Right lobe of liver (tissue), 6 donors: ENCODE measurements at places on chromosomes 7 and 10.

- peak; percentile 87 for DNase-seq
Measured at GRCh38 chr10:100998183-100998990, 1.2 kb upstream of the LZTS2 start.

DNA sequence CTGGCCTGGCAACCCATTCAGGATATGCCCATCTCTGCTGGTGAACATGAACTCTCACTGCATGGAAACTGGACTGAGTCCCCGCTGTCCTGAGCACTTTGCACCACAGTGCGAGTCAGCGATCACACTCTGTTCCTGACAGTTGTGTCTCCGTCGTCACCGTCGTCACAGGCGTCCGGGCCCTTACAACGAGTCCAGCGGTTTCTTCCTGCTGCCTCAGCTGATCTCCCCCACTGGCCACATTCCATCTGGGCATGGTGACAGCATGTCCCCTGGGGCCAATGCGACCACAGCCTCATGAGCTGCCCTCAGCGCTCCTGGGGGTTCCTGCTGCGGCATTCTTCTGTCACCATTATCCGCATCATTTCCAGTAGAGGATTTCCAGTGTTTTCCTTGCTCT, 76.8 kb upstream of the KLF6 start:
- no peak for DNase-seq

GRCh38 chr10:106175760-106176377, 988.6 kb downstream of the SORCS1 start:
- no peak for DNase-seq

GRCh38 chr7:25360451-25360850, 132.2 kb upstream of the NPVF start:
- DNase-seq = no peak

DNA sequence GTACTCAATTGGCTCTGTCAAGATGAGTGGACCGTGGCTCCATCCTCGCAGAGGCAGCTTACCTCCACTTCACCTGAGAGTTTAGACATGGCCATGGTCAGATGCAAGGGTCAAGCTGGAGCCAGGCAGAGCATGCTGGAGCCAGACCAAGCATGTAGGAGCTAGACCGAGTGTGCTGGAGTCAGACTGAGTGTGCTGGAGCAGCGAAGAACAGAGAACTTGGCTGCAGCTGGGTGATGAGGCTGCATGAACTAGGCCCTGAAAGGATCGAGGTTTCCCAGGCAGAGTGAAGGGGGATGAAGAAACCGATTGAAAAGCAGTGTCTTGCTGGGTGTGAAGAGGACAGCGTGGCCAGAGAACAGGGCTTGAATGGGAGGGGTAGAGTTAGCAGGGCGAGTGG, 86.1 kb downstream of the MKI67 start:
- no peak for DNase-seq

DNA sequence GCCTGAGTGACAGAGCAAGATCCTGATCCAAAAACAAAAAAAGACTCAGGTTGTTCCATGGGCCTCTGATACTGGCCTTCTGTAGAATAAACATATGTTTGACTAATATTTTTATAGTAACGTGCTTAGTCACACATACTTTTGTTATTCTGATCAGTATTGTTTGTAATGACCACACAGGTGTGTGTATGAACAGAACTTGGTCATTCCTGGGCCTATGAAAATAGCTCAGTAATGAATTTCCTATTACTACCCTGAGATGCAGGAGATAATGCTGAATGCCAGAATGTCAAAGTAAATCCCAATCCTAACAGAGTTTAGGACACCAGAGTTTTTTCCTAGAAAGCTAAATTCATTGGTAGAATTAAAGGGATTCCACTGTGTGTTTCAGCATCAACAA, 108.7 kb downstream of the DOCK4 start:
- DNase-seq = no peak

GRCh38 chr7:20146451-20146850, 70.7 kb downstream of the MACC1 start:
- no peak for DNase-seq

DNA sequence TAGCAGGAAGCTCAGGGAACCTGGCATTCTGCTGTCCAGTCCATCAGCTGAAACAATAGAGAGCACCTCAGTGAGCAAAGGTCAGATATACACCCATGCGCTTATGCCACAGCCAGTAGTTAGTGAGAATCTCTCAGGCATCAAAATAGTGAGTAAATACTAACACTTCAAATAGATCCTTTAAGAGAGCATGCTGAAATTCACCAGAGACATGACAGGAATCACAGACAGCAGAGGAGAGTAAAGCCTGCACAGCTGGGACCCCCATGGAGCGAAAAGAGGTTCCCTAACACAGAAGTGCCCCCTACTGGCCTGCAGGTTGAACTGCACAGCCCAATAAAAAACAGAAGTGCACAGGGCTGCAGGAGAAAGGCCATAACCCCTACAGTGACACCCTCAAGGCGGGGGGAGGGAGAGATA, 57.6 kb upstream of the ANTXRL start:
- DNase-seq = peak; percentile 45

DNA sequence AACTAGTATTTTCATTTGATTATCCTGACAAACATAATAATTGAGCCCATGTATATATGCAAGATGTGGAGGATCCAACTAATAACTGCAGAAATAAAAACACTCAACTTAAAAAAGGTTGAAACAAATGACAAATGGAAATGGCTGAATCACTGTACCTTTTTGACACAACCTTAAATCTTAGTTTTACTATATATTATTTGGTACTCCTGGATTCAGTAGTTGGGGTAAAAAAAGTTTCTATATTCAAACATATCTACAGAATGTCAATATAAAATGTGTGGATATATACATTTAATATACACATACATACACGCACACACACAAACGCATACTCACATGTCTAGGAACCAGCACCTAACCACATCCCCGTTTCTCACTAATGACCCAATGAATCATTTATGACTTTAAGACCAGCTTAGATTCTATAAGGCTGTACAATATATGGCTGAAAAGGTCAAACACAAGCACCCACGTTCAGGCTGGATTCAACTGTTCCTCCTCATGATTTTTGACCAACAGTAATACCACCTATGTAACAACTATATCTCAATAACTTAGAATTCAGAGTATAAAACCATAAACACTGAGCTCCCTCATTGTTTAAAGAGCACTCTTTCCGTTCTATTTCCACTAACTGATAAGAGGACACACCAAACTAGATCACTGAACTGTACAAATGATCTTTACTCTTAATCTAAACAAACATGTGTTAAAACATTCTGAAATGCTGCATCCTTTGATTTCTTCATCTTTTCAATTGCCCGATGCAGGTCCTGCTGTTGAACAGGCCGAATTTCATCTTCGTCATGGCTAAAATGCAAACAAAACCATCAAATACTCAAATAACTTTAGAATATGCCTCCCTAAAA, 63.8 kb downstream of the ATAD1 start:
- no peak for DNase-seq

DNA sequence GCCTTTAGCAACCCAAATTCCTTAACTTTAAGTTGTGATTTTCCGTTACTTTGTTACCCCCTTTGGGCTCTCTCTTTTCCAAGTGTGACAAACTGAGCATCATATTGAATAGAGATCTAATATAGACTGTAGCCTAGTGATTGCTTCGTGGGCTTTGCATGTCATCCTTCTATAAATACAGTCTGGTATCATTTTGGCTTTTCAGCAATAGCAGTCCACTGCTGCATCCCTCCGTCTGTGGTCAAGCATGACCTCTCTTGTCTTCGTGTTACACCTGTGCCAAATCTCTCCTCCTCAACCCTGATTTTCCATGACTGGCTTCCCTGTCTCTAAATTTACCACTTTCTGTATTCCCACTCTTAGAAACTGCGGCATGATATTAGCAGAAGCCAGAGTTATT, 53.8 kb upstream of the AGK start:
- DNase-seq = no peak

DNA sequence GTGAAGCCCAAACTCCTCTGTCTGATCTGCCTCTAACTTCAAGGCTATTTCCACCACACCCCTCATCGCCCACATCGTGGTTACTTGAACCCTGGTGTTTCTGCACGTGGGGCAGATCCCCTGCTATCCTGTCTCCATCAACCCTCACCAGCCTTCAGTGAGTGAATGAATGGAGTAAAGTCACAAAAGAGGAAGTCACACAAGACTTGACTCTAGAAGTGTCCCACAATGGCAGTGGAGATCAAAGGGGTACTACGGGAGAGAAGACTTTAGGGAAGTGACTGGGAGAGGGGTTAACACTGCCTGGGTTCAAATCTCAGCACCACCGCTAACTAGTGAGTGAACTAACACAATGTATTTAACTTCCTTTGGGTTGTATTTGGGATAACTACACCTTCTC, 85.9 kb downstream of the COBL start:
- no peak for DNase-seq

DNA sequence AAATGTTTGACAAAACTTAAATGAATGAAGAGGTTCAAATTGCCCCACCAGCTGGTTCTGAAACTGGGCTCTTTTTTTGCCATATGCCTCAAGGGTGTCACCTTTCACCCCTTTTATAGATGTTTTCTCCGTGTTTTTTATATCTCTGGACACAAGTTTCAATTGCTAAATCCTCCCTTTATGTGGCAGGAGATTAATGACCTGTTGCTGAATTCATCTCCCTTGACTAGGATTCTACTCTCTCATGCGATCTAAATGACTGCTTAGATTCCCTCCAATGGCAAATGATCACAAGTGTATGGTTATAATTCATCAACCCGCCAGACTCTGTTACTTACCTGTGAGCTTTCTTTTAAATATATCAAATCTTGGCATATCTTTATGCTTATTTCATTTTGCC, 677.0 kb upstream of the POT1 start:
- no peak for DNase-seq

DNA sequence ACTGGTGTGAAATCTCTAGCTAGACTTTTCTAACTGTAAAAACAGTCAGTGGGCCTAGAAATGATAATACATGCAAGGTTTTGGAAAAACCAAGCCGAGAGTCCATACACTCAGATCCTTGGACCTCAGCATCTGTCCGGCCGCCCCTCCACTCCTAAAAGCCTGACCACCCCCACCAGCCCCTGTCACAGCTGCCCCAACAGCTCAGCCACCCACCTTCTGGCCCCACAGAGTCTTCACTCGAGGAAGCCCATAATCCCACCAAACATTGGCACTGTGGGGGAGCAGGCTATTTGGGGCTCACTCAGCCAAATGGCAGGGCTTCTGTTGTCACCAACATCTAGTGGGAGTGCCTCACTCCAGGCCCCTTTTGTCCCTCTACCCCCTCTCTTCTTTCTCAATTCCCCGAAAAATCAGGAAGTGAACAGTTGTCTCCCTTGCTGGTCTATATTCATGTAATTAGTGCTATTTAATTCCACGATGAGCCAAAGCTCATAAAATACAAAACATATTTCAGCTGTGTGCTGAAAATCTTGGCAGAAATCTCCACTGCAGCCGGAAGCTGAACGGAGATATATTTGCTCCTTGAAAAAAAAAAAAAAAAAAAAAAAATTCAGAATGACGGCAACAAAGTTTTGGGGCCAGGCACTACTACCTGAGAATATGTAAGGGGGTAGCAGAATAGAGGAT, 55.5 kb downstream of the PLXNA4 start:
- no peak for DNase-seq

DNA sequence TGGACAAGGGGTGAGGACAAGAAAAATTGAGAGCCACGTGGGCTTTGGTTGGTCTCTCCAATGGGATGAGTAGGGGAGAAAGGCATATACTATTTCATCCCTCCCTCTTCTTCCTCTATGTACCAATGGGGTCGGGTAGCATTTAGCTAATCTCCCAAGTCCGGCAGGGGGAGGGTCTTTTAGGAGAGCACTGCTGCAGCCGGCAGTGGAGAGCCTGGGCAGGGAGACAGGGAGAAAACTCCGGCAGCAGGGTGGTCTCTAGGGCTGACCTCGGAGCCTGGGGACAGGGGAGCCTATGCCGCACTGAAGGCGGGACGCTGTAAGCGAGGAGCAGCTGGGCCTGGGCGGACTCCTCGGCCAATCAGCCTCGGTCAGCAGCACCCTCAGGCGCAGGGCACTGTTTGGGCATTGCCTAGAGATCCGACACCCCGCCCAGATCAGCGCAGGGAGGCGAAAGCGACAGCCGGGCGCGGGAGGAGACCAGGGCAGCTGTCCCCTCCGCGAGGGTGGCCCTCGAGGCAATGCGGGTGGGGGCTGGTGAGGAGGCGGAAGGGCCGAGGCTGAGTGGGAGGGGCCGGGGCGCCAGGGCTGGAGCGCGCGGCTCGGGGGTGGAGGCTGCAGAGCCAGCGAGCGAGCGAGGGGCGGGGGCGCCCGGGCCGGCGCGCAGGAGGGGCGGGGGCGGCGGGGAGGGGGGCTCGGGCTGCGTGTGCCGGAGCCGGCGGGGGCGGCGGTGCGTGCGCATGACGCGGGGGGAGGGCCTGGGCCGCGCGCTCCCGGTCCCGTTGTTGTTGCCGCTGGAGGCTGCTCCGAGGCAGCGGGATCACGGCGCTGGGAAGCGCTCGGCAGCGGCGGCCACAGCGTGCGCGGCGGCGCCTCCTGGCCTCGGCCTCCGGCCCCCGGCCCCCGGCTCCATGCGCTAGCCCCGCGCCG, at the start of gene AGAP3:
TSS of gene AGAP3 (plus strand) at position 785 of the 930 bp plus-strand sequence. CDS start 267 bp downstream, outside the sequence.
- DNase-seq = peak; percentile 94

DNA sequence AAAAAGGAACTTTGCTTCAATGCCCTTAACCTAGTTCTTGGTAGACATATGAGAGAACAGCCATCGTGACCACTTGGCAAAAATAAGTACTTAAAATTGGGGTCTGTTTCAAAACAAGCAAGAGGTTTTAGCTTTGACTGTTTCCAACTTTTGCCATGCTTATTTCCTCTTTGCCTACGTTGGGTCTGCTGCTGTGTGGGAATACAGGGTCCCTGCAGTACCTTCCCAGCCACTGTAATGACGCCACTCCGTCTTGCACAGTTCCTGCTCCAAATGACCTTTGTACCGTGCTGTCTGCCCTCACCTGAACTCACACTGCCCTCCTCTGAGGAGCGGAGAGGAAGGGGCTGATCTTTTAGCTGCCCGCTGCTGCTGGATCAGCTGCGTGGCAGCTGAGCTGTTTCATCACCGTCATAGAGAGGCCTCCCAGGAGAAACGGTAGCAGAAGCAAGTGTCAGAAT, 133.1 kb downstream of the MAPK8 start:
- DNase-seq = no peak

GRCh38 chr7:117152213-117153007, 170.4 kb downstream of the WNT2 start:
- no peak for DNase-seq

DNA sequence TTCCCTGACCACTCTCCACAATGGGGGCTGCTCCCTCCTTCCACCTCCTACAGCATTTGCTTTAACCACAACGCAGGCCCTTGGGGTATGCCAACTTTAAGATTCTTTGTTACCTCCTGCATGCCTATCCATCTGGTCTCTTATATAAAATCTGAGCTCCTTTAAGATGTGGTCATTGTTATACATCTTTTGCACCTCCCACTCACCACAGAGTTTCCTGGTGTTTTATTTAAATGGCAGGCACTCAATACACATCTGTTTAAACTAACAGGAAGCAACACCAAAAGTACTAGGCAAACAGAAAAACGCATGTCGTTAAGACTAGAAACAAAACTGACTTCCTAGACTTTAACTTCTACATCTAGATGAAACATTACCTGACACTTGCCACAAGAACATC, 36.3 kb downstream of the SLC25A13 start:
- no peak for DNase-seq

GRCh38 chr10:116716381-116716780, 26.0 kb downstream of the HSPA12A start:
- DNase-seq = no peak

- DNase-seq = no peak
Measured at GRCh38 chr10:91756286-91756685, 41.9 kb upstream of the TNKS2 start.
